AG09309 (cell line): ENCODE measurements at places on chromosomes 13 and 19.

DNA sequence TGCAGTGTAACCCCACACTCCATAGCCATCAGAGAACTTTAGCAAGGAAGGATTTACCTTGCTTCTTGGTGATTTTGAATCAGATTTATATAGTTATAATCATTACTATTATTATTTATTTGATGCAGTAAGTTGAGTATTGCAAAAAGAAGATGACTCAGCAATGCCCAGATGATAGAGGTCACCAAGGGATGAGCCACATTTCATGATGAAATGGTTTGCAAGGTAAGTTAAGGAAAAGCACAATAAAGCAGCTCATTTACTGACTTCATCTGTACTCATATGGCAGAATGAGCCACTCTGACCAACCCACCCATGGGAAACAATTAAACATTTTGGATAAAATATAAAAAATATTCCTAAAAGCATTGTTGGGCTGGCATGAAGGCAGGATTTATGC lies 59.1 kb downstream of the AKAP11 start:
- DNase-seq, result no peak

GRCh38 chr13:28630869-28631268 lies 28.1 kb upstream of the POMP start:
- DNase-seq, result no peak

DNA sequence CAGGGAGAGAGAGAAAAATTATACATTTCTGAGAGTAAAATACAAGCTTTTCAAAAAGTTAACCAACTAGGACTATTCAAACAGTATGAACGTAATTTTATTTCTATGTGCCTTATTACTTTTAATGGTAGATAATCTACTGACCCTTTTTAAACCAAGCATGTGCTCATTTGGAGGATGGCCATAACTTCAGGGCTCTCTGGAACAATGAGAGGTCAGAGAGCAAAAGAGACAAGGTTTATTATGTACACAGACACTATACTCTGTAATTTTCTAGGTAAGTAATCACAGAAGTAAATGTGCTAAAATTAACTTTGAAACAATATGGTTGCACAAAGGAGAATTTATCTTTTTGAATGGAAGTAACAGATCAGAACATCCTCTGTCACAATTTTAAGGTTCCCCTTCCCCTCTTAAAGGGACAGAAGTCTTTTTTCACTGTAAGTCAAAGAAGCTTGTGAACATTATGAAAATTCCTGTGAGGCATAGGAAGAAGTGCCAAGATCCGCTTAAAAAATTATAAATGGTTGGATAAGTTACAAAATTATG lies 1.0 kb downstream of the POSTN start:
- no peak for DNase-seq

GRCh38 chr19:13487985-13488384 lies 18.3 kb downstream of the CACNA1A start:
- DNase-seq, result no peak

DNA sequence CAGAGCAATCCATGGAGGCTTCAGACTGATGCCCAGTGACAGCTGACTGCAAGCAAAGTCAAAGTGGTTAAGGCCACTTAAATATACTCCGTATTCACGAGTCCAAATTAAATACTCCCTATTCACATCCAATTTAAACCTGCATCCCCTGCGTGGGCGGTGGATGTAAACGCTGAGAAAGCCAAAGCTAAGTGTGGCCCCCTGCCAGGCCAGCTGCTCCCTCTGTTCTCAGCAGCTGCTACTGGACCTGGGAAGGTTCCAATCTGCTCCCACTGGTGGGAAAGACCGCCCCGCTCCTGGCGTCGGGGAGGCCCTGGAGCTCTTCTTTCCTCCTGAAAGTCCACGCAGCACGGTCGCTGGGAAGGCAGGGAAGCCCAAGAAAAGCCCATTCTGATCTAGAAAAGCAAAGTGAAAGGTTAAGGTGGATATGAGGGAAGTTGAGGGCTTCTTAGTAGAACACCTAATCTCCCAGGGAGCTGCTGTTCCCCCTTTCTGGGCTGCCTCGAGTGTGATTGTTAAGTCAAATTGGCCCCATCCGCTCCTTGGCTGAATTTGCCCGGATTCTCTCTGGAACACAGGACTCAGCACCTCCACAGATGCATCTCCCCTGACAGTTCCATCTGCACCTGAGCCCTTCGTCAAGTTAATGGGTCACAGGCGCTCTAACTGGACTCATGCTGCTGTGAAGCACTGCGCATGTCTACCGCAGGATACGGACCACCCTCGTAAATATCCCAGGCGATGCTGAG lies 205.5 kb downstream of the USP12 start:
- DNase-seq, result no peak
